Activated CD8-positive, alpha-beta memory T cell treated with anti-CD3 and anti-CD28 coated beads for 1 hour (primary cell): ENCODE measurements at places on chromosomes 7 and 10.

- DNase-seq: no peak
These were observed 14.0 kb upstream of the RAMP3 start for GRCh38 chr7:45143616-45144015.

GRCh38 chr7:127446842-127447241 lies 54.3 kb upstream of the ZNF800 start:
- no peak for DNase-seq

GRCh38 chr7:24755541-24756407 lies 1.5 kb downstream of the GSDME start:
- DNase-seq: no peak

DNA sequence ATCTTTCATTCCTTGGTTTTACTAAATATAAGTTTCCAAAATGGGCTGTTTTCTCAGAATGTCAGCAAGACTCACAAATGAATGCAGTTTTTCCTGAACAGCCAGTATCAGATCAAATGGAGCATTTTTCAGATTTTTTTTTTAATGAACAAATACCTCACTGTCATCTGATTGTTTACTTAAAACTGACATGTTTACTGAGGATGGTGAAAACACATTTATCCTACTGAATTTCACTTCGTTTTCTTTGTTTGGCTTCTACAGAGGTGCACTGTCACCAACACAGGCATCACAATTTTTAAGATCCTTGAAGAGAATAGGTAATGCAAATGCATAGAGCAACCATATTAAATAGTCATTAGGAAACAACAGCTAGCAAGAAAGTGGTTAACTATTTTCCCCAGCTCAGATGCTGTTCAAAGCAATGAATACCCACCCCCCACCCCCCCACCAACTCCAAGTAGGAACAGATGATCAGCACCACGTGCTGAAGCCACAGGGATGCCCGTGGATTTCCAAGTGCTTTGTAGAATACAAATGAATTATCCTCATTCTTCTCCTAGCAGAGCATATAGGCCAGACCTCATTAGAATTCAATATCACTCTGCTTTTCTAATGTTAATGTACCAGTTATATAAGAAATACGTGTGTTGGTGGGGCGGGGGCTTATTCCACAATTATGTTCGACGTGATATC lies 205.9 kb downstream of the SKAP2 start:
- no peak for DNase-seq

- no peak for DNase-seq
These were observed 28.2 kb downstream of the ZCCHC24 start for GRCh38 chr10:79417266-79417665.

DNA sequence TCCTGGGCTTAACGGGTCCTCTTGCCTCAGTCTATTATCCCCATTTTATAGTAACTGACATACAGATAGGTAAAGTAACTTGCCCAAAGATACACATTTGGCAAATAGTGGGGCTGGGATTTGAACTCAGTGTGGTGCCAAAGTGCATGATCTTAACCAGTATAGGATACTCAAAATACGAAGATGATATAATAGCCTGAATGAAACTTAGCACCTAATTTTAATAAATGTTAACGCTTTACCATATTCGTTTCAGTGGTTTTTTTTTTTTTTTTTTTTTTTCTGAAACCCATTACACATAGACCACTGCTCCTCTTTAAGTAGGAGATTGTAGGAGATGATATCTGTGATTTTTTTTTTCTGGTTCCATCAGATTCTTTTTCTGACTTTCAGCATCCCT lies 21.4 kb downstream of the ACTR3B start:
- no peak for DNase-seq

DNA sequence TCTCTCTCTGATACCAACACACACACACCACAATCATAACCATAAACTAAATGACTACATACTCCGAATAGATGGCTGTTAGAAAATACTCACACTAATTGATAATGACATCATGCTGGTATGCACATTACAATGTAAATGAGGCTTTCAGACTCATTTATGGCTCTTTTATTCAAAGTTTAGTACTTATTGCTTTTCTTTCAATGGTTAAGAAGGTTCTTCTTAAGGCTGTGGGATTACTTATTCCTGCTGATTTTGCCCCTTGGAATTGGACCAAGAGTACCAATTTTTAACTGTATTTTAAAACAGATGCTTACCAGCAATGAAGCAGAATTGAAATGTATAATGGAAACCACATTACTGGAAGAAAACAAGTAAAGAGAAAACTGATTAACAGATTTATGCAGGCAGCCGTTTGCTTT lies 20.6 kb upstream of the CABCOCO1 start:
- no peak for DNase-seq

DNA sequence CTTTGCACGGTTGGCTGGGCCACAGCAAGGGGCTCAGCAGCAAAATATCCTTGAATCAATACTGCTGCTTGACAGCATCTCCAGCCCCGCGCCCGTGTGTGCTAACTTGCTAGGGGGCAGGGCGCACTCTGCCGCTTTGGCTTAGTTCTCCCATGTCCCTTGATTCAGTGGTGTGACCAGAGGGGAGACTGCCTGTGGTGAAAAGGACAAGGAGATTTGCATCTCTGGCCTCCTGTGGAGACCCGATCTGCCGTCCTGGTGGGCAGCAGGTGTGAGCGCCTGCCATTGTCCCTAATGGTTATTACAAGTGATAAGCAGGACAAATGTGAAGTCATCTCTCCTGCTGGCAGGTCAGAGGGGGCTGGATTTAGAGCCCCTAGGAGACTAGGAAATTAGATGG lies 500.2 kb upstream of the GALNT17 start:
- no peak for DNase-seq

DNA sequence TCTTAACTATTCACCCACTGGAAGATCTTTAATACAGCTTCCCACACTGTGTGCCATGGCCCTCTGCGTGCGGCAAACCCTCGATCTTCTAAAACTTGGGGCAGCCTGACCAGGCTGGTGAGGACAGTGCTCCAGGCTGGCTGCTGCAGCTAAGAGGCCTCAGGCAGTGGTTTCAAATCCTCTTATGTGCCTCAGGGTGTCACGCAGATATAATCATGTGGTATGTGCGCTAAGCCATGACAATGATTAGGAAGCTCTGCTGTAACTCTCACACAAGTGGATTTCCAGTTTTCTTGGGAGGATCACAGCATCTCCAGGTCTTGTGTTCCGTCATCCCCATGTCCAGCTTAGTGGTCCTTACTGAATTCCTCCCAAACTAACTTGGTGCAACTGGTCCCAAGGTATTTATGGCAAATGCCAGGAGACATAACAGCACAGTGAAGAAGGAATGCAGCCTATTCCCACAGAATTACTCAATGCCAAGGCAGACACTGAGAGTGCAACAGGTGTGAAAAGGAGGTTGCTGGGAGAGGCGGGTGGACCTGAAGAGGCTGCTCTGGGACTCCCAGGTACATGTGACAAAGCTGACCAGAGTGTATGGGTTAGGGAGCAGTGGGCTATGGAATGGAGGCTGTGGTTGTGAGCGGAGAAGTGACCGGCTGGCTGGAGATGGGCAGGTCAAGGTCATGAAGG lies 2.3 kb downstream of the HPS1 start:
- no peak for DNase-seq
